ENCODE measurements at places on chromosomes 3 and 15.

DNA sequence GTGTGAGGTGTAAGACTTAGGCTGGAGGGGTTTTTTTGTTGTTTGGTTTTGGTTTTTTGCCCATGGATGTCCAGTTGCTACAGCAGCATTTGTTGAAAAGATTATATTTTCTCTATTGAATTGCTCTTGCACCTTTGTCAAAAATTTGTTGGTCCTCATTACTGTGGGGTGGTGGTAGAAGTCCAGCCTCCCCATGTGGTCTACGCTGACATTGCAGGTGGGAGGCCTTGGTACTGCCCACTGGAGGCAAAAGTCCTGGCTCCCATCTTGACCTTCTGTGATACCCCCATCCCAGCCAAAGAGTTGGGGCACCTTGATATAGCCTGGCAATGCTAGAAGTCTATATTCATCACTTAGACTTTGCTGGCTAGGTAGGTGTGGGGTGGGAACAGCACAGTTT, 5.4 kb upstream of the RAB6B start:
- DNase-seq: no peak

DNA sequence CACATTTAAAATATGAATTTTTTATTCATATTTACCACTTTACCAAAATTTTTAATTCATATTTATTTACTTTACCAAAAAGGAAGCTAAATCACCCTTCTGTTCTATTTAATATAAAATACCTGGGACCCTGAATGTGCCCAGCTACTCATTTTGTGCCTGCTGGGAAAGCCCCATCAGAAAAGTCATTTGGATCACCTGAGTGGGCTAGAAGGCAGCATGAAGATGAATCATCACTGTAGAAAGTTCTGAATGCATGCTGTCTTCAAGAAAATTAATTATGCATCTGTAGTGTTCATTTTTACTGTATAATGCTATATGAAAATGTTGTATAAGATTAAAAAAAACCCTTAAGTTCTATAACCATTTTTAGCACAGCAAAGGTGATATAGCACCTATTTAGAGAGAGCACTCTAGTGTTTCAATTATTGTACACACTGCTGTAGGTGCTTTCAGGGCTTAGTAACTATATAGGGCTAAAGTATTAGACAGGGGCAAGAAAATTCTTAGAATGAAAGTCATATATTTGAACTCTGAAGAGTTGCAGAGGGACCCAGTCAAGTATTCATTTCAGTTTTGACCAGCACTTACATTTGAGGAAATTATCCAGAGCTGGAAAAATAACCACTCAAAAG, 175.1 kb downstream of the NFKBIZ start:
- peak; percentile 13 for DNase-seq

- no peak for DNase-seq
Observed at GRCh38 chr15:74928771-74929198, 9.1 kb downstream of the COX5A start.

- no peak for DNase-seq
Observed at GRCh38 chr3:45826321-45826720, 15.6 kb downstream of the LZTFL1 start.

- no peak for DNase-seq
Observed at GRCh38 chr3:137468446-137468845, 295.7 kb upstream of the SOX14 start.

DNA sequence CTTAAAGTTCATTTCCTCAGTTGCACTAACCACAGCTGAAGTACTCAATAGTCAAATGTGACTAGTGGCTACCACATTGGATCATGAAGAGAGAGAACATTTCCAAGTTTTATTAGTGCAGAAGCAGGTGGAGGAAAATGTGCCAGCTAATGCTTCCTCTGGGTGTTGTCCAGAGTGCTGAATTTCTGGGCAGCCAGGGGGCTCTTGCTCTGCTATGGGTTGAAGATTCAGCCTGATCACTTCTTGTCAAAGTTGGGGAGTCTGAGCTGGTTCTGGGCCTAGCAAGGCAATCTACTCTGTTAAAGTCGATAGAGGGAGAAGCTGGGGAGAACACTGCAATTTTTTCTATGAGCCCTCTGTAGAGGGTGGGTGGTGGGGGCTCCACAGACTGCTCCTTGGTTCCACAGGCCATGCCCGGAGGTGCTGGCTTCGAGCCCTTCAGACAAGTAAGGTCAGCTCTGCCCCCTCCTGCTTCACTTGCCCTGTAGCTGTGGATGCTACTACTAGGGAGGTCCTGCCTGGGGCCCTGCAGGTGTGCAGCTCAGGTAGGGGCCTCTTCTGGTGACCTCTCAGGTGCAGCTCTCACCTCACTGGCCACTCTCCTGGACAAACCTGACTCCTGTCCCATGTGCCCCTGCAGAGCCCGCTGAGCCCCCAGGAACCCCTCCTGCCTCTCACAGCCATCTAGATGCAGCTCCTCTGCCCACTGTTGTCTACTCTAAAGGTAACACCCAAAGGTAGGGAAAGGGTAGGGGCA, 8.2 kb downstream of the ALG3 start:
- no peak for DNase-seq

DNA sequence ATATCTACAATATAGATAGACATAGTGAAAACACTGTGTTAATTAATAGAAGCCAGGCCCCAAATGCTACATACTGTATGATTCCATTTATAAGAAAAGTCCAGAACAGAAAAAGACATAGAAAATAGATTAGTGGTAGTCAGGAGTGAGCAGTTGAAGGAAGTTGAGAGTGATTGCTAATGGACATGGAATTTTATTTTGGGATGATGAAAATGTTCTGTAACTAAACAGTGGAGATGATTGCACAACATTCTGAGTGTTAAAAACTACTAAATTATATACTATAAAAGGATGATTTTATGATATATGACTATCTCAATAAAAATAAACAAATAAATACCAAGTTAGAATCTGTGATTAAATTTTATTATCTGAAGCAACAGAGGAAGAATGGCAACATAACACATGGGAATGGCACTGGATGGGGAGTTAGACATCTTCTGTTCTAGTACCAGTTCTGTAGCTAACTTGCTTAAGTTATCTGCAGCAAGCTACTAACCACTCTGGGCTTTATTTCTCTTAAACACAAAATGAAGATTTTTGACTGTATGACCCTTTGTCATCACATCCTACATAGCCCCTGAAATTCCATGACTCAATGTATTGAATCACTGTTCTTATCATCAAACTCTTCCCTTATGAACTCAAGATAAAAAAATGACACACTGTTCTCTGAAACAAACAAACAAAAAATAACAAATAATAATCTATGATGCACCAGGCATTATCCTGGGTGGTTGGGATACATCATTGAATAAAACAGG, 612.7 kb downstream of the TBL1XR1 start:
- no peak for DNase-seq

DNA sequence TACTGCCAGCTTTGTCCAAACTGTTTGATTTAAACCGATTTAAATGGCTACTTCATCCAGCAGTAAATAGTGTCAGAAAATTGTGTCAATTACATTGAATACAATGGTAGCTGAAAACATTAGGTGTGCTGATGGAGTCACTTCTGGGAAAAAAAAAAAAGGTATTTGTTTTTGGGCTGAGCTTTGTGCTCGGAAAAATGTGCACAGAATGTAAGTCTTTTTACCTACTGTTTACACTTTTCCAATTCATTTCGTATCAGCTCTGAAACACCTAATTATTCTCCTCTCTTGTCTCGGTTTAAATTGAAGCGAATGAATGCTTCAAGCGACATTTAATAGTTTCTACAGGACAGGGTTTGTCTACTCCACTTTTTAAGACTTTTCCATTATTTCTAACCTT, 1078.4 kb downstream of the ROBO1 start:
- DNase-seq: no peak

Data from activated CD4-positive, alpha-beta T cell treated with anti-CD3 and anti-CD28 coated beads, Interleukin-2, amount 50 U/mL, for 16 hours (primary cell).